ENCODE measurements at places on chromosomes 5 and 9.

GRCh38 chr9:107239474-107239873 is 43.6 kb upstream of the RAD23B start:
- DNase-seq: no peak

- peak; percentile 88 for DNase-seq
Measured at GRCh38 chr5:59357381-59357977, 536.0 kb downstream of the PDE4D start.

- DNase-seq: no peak
Measured at GRCh38 chr5:36491856-36492255, 114.5 kb upstream of the SLC1A3 start.

DNA sequence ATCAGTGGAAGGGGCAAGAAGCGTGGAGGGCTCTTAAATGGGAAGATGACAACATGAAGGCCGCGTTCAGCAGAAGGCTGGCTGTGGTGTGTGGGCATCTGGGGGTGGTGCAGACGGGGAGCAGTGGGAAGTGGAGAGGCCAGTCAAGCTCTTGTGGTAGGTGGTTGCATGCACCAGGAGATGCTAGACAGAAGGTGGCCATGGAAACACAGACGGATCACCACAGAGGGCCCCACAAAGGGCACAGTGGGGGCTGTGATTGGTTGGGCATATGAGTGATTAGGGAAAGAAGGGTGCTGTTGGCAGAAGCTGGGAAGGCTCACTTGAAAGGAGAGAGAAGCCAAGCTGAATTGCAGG is 14.7 kb downstream of the MTMR12 start:
- no peak for DNase-seq

DNA sequence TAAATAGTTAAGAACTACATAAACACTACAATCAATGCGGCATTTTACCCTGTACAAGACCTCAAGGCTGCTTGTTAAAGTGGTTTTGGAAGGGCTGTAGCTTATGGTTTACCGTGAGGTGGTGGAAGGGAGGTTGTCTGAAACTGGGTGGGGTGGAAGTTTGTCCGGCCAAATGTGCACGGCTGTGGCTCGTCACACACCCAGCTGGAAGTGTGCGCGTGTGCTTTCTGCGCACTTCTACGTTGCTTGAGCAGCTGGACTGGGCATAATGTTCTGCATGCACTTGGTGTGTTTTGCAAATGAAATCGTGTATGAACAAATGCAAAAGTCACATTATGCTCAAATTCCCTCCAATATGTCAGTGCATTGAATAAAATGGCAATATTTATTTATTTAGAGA is 17.4 kb upstream of the FLT4 start:
- DNase-seq: no peak

GRCh38 chr5:180522330-180522729 is 28.2 kb downstream of the CNOT6 start:
- no peak for DNase-seq

- no peak for DNase-seq
Measured at GRCh38 chr9:90826326-90827020, 24.9 kb downstream of the SYK start.

GRCh38 chr9:126307322-126308061 is 19.1 kb upstream of the MVB12B start:
- peak; percentile 61 for DNase-seq

- peak; percentile 86 for DNase-seq
Measured at GRCh38 chr5:126339215-126339805, 83.9 kb upstream of the GRAMD2B start.

GRCh38 chr5:180636403-180637075 is 12.9 kb downstream of the FLT4 start:
- no peak for DNase-seq

DNA sequence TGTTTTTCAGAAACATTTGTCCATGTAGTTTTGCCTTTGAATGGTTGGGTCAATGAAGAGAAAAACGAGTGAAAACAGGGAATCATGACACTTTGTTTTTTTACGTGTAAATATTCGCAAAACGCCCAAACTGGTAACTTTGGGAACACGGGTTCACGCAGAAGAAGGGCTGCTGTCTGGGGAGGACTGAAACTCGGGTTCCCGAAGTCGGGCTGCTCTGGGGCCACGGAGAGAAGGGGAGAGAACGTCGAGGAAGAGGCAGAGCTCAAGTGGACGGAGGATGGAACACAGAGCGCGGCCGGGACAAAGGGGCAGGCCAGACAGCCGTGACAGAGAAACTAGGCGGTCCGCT is 478 bp upstream of the SETD9 start:
- DNase-seq: no peak

GRCh38 chr5:366541-367357 is 45.2 kb downstream of the AHRR start:
- DNase-seq: peak; percentile 2

DNA sequence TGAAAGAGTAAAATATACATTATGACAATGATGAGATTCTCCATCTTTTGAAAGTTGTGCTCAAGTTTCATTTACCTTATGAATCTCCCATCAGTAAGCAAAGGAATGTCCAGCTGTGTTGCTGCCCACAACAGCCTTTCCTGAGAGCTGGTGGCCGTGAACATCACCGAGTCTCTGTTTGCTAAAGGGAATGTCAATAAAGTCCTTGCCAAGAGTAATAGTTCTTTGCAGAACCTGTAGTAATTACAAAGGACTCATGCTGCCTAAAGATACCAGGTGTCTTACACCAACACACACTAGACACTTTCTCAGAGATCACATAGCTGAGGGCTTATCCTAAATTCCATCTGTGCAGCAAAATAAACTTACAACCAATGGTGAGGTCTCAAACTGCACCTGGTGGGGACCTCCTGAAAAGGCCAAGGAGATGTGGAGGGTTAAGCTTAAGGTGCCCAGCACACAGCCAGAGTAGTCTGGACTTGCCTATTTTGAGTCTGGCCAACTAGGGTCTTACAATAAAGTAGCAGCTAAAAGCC is 111.1 kb upstream of the DAPK1 start:
- DNase-seq: no peak

DNA sequence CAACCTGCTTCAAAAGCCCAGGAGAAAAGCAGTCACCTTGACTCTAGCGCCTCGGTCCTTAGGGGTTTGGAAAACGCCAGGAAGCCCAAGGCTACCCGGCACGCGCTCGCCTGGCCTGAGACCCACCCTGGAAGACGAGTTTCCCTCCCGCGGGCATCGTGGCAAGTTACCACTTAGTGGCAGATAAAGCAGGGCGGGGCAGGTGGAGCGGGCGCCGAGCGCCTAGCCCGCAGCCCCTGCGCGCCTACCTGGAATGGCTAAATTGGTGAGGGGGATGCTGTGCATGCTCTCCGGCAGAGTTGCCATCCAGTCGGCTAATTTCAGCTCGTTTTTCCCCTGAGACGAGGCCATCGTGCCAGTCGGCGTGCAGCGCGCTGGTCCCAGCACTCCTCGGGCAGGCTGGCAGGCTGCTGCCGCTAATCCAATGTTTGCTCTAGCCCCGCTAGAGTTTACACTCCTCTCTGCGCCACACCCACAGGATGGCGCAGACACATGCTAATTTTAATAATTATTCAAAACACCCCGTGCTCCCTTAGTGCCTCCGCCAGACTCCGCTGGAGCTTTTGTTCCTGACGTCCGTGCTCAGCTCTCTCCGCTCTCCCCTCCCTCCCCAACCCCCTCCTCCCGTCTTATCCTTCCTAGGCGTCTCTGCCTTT is at the start of gene PLCXD3:
Gene PLCXD3, minus strand, starts transcription at position 426 of the 656 bp plus-strand sequence. Its CDS starts 75 bp downstream, at position 351.
- DNase-seq: peak; percentile 8

DNA sequence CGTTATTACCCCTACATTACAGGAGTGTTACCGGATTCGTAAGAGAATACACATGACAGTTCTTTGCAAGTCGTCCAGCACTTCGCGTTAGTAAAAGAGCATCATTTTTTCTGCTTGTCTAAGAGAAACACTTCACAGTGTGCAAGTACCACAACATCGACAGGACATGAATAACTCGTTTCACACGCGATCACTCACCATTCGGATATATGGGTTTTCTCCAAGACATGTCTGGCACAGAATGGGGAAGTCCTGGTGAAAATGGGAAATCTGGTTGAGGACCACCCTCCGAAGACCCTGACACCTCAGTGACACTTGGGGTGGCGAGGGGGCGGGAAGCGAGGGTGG is 642 bp downstream of the RBM22 start:
- no peak for DNase-seq

DNA sequence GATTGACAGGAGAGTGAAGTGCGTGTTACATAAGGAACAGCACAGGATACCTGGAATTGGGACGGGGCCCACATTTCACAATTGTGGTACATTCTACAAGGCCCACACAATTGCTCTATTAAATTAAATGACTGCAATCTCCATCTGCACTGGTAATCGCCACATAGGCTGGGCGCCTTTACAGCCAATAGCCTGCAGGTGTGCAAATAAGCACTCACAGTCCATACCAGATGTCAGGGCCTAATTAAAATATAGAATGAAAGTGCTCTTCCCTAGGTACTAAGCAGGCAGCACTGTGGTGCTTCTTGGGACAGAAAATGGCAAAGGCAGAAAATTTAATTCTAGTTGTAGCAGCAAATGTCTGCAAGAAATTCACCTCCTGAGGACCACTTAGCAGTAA is 82.7 kb downstream of the ATP10B start:
- no peak for DNase-seq

- DNase-seq: no peak
Measured at GRCh38 chr5:146059460-146060220, 45.7 kb downstream of the PLAC8L1 start.

DNA sequence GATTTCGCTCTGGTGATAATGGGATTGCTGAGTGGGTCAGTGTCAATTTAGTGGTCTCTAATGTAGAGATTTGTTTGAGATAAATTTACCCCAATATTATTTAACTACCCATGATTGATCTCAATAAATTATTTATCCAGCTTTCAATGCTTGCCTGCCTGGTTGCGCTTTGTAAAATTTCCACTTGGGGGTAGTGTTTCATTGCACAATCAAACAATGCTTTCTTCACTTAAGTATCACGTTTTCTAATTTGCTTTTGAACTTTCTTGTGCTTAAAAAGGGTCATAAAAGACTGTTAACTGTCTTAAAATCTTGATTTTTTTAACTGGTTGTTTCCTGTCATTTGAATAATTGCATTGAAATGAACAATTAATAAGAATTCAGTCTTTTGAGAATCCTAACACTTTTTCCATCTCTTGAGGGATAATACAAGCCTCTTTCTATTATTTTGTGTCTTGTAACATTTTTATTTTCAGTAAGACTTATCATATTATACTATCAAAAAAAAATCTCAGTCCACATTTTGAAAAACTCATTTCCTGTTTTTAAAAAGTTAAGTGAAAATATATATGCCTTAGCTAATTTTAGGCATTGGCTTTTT is 18.7 kb downstream of the HSD17B4 start:
- peak; percentile 74 for DNase-seq

GRCh38 chr9:95486318-95486717 is 30.5 kb downstream of the PTCH1 start:
- no peak for DNase-seq

- peak; percentile 13 for DNase-seq
Measured at GRCh38 chr9:36903541-36904435, 130.3 kb downstream of the PAX5 start.

GRCh38 chr5:97224112-97224750 is 41.2 kb upstream of the RIOK2 start:
- no peak for DNase-seq

- DNase-seq: no peak
Measured at GRCh38 chr9:131676431-131676972, 63.4 kb downstream of the RAPGEF1 start.

GRCh38 chr5:144325532-144325931 is 154.9 kb downstream of the KCTD16 start:
- no peak for DNase-seq

DNA sequence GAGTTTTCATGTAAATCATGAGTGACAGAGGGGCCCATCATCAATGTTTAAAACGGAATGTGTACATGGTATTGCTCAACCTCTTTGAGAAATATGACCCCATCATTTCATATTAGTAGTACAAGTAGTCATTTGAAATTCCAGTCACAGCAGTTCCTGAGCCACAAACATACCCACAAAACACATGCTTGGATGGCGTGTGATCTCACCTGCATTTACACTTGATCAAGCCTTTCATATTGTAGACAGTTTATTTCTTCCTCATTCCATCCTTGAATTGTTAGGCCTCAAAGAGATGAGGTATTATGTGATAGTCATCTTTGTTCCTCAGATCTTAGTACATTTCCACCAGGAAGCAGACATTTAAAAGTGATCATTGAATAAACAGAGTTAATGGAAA is 96.8 kb upstream of the TAS2R1 start:
- no peak for DNase-seq

DNA sequence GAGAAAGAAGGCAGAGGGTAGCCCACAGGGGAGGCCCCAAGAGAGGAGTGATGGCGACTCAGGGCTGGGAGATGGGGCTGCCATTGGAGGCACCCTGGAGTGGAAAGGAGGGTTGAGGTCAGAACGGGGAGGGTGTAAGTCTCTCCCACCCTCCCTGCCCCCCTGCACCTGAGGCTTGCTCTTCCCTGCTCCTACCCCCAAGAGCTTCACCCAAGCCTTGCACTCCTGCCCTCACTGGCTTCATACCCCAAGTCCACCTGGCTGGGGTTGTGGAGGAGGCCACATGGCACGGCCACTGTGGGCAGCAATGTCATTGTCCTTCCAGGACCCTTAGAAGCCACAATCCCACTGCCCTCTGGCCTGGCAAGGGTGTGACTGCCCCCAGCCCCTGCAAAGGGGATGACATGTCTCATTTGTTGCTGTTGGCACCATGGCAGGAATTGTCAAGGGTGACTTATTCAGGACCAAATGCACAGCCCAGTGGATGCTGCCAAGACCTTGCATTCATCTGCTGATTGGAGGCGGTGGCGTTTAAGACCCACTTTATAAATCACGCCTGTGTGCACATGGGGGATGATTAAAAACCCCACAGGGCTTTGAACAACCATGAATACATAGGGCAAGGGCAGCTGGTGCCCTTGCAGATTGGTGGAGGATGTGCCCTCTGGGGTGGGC is 47.6 kb upstream of the RNU6ATAC start:
- DNase-seq: no peak

DNA sequence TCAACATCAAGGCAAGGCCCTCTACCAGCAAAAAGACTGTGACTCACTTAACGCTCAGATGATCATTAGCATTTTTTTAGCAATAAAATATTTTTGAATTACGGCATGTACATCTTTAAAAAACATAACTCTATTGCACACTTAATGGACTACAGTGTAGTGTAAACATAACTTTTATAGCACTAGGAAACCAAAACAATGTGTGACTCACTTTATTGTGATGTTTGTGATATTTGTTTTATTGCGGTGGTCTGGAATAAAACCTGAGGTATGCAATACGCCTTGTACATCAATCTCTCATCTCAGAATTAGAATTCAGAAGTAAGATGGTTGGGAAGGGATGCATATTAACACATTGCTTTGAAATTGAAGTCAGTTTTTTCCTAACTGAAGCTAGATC is 106.9 kb upstream of the PTCH1 start:
- DNase-seq: no peak

GRCh38 chr5:57366744-57367143 is 115.9 kb downstream of the ACTBL2 start:
- no peak for DNase-seq

GRCh38 chr5:175554296-175554695 is 75.9 kb downstream of the SFXN1 start:
- DNase-seq: no peak

DNA sequence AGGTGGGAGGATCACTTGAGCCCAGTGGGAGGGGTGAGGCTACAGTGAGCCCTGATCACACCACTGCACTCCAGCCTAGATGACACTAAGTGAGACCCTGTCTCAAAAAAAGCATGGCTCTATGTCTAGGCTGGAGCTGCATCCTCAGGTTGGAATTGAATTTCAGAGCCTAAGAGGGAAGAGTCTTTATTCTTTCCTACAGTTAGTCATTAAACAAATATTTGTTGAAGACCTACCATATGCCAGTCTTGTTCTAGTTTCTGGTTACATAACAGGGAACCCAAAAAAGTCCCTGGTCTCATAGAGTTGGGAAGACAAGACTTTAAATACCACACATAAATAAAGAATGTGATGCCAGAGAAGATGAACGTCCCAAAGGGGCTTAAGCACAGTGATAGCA is 6.9 kb upstream of the GRPEL2 start:
- DNase-seq: no peak
